ENCODE measurements at places on chromosomes 2 and 18.

GRCh38 chr2:230931556-230932231 lies 6.7 kb upstream of the GPR55 start:
- no peak for DNase-seq

DNA sequence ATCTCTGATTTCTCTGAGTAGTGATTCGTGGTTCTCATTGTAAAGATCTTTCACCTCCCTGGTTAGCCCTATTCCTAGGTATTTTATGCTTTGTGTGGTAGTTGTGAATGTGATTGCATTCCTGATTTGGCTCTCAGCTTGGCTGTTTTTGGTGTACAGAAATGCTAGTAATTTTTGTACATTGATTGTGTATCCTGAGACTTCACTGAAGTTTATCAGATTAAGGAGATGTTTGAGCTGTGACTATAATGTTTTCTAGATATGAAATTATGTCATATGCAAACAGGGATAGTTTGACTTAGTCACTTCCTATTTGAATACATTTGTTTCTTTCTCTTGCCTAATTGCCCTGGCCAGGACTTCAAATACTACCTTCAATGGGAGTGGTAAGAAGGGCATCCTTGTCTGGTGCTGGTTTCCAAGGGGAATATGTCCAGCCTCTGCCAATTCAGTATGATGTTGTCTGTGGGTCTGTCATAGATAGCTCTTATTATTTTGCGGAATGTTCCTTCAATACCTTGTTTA lies 251.9 kb upstream of the ZNF804A start:
- no peak for DNase-seq

DNA sequence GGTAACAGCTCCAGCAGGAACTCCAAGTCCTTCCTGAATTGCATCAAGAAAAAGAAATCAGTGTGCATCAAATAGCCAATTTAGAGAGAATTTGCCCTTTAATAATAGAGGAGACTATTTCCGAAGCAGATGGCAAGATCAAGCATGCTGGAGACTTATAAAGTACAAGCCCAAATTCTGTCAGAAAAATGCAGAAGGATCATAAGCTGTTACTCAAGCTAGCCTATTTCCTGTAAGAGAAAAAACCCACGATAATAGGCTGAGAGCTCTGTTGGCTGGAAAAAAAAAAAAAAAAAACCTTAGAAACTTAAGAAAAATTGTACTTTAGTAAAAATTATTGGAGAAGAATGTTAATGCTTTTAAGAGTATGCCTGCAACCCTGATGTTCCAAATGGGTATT lies 24.4 kb upstream of the ITM2C start:
- DNase-seq, result no peak

- DNase-seq, result no peak
Measured at GRCh38 chr2:130728007-130728454, 839 bp upstream of the GPR148 start.

DNA sequence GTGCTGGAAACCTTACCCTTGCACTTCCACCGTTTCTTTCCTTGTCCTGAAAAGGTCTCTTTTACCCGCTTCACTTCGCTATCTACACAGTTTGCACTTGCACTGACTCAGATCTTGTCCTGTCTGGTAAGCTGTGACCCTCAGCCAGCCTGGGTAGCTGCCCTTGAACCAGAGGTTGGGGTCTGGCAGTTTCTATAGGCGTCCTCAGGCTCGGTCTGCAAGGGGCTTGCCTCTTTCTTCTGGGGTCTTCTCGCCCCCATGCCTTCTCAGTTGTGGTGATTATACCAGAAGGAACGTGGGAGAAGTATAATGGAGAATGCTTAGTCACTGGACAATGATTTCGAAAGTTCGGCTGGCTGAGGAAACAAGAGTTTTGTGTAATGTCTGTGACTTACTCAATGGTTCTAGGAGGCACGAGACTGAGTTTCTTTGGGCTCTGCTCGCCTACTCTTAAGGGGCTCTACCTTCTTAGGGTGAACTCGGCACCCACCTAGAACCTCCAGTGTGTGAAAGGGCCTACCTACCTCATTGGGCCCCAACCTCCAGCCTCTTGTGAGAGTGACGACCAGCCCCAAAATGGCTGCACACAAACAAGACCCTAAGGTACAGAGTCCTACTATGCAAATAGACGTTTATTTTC lies 6.9 kb upstream of the STAT1 start:
- no peak for DNase-seq

Measured in KBM-7 (cell line).